ENCODE measurements at places on chromosomes 4 and X.

- no peak for DNase-seq
Measured at GRCh38 chr4:148980782-148981480, 538.7 kb upstream of the NR3C2 start.

GRCh38 chrX:136750364-136750763 lies 30.4 kb downstream of the ARHGEF6 start:
- DNase-seq = no peak

DNA sequence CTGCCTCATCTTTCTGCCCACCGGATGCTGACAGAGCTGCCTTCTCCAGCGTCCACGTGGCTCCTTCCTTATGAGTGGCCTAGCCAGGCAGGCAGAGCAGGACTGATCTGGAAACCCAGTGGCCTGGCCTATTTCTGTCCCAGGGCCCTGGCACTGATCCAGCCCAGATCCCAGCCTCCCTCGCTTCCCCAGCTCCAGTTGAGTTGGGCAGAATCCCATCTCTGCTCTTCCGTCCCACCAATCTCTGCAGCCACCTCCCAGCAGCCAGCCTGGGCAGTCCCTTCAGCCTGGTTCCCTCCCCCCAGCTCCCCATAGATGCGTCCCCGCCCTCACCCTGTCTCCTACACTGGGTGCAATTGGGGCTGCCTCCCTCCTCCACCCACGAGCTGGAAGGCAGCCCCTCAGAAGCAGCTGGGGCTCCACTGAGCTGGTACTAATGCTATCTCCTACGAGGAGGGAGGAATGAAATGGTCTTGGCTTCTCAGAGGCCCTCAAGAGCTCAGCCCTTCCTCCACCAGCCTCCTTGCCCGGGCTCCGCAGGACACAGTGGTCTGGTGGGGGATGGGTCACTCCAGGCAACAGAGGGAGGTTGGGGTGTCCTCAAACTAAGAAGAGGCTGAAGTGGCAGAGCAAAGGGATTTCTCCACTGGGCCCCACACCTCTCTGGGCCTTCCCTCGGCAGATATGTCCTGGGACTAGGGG lies 94.2 kb downstream of the PJA1 start:
- no peak for DNase-seq

- DNase-seq = no peak
Measured at GRCh38 chrX:119411959-119412358, 12.8 kb downstream of the SLC25A43 start.

DNA sequence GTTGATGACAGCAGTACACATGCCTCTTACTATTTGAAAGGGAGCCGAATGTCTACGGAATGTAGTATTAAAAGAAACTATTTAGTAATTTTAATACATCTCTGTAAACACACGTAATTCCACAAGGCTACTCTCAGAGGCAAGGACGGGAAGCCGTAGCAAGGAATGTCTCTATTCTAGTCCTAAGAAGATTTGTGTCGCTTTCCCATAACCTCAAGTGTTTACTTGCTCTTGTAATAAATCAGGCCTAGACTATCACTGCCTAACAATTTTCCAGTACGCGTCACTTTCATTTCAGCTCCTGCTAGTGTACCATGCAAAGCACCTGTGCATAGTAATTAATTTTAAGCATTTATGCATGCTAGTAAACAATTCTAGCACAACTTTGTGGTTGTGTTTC lies 86.7 kb downstream of the OR13H1 start:
- no peak for DNase-seq

GRCh38 chr4:144648042-144648441 lies 2.1 kb downstream of the HHIP start:
- no peak for DNase-seq

GRCh38 chr4:145847764-145848163 lies 90.9 kb downstream of the ZNF827 start:
- DNase-seq = no peak

DNA sequence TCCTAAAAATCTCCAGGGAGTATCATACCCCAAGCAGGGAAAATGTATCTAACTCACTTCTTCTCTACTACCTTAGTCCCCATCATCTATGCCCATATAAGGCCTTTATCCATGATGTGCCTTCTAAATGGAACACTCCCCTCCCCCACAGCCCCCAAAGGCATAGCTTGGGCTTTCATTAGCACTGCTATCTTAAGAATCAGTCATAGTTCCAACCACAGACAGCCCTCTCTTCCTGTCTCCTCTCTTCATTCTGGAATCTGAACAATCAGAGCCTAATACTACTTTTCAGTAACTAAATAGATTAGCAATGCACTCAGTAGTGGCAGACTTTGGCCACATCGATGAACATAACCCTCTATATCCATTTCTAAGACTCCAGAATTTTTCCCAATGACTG lies 313.2 kb upstream of the DKK2 start:
- no peak for DNase-seq

DNA sequence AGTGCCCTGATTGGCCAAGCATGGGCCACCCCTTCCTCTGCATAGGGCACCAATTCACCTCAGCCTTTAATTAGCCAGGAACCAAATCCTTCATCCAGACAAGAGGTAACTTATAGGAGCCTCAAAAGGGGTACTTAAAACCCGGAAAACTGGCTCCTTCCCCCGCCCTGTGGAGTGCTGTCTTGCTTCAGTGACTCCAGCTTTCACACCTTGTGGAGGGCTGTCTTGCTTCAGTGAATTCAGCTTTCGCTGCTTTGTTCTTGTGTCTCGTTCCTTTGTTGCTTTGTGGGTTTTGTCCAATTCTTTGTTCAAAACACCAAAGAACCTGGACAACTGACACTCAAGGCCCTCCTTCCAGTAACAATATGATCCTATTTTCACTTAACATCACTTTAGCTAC lies 82.2 kb upstream of the FRG1 start:
- DNase-seq = no peak

GRCh38 chr4:142091085-142091513 lies 454.7 kb downstream of the IL15 start:
- no peak for DNase-seq

- DNase-seq = no peak
Measured at GRCh38 chr4:87399148-87399547, 8.2 kb upstream of the HSD17B11 start.

GRCh38 chr4:1415681-1415981 lies 9.4 kb upstream of the NKX1-1 start:
- no peak for DNase-seq

GRCh38 chr4:4670869-4671268 lies 129.0 kb upstream of the STX18 start:
- no peak for DNase-seq

All from stimulated activated naive CD4-positive, alpha-beta T cell (primary cell).